AG08395 (cell line): ENCODE measurements at places on chromosomes 2 and 18.

GRCh38 chr2:158828378-158829164 lies 33.5 kb downstream of the DAPL1 start:
- DNase-seq, result no peak

GRCh38 chr2:25677877-25678276 lies 4.5 kb upstream of the DTNB start:
- DNase-seq, result no peak

DNA sequence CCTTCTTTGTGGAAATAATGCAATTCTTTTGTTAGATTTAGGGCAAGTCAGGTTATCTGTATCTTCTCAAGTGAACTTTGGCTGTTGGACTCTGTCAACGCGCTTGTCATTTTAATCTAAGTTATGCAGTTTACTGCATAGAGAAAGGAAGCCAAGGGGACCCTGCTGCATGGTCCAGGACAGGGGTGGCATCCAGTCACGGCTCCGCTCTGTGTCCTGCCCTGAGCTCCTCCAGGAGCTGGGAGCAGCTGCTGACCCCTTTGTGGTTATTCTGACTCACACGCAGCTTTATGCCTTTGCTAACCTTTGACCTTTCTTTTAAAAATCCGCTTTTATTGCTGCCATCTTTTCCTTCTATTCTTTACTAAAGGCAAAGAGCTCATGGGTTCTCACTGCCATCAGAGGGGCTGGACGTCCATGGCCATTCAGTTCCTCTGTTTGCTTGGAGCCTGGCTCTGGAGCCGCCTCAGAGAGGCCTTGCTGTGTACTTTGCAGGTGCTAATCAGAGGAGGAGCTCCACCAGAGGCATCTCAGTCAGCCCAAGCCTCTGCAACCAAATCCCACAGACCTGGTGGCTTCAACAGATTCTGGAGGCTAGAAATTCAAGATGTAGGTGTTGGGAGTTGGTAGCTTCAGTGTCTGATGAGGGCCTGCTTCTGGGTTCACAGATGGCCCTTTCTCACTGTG lies 39.3 kb downstream of the SNTG2 start:
- no peak for DNase-seq

DNA sequence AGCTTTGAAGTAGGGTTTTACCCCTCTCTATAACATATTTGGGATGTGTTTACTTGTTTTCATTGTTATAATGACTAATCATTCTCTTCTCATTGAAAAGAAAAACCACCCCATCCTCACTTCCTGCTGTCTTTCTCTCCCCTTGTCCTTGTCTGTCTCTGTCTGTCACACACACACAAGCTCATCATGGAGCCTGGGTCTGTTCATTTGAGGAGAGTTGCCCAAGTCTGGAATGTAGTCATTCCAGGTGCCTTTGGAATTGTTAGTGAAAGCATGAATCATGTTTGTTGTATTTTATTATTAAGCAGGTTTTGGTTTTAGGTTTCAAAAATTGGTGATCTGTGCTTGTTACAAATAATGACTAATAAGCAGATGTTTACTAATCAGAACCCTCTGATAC lies 133.5 kb upstream of the IL1R2 start:
- DNase-seq, result no peak

DNA sequence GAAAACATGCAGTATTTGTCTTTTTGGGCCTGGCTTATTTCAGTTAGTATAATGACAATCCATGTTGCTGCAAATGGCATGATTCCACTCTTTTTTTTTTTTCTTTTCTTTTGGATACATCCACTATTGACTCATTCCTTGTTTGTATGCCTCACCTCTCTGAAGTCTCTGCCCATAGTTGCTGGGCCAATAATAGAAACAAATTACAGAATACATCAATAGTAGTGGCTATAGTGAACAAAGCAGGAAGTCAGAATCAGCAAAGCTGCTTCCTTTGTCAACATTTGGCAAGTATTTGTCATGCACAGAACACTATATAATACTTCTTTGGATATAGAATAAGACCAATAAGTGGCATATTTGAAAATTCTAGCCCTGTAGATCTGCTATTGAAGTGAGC lies 609.7 kb downstream of the STK39 start:
- no peak for DNase-seq

DNA sequence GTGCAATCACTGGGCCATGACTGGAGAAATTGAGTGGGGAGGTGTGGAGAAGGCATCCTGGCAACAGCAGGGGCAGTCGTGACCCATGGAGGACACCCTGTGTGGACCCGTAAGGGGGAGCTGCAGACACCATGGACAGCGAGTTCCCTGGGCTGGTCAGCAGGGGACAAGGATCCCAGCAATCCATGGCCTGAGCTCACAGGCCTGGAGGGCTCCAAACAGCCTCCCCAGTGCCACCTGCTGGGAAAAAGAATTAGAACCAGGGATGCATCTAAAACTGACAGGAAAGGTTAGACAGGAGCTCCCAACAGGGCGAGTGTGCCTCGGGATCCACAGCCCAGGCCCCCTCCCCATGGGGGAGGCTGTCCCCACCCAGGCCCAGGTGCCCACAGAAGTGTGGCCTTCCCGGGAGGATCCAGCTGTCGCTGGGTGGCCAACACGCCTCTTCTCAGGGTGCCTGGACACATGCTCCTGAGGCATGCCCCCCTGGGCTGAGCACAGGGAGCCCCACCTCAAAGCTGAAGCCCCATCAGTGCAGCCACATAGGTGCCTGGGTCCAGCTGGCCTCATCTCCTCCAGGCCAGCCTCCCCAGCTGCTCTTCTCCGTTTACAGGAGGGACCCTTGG lies 20.5 kb upstream of the KIF1A start:
- peak; percentile 91 for DNase-seq

DNA sequence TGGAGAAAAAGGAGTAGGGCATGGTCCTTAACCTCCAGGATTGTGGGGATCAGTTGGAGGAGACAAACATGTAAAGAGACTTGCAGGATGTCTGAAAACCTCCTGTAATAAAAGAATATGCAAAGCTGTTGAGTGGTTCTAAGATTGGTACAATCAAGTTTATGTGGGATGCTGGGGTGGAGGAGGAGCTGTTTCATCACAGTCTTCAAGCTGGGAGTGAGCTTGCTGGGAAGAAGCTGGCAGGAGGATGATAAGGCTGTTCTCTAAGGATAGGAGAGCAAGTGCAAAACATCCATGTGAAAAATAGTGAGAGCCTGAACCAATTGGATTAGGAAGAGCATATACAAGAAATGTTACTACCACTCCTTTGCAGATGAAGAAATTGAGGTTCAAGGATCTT lies 161.9 kb upstream of the CRIM1 start:
- no peak for DNase-seq

DNA sequence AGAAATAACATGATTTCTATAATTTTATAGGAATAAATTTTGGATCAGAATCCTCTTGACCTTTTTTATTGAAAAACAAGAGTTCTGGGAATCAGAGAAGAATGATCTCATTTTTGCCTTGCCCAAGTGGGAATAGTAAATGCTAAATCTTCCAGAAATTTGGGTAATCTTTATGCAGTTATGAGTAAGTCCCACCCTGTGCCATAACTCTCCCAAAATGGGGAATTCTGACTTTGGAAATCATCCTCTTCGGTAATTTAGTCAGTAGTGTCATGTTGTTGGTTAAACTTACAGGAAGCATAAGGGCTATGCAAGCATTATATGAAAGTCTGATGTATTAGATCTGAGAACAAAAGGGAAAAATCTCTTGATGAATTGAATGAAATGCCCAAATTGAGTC lies 20.6 kb upstream of the ARHGAP28 start:
- no peak for DNase-seq

DNA sequence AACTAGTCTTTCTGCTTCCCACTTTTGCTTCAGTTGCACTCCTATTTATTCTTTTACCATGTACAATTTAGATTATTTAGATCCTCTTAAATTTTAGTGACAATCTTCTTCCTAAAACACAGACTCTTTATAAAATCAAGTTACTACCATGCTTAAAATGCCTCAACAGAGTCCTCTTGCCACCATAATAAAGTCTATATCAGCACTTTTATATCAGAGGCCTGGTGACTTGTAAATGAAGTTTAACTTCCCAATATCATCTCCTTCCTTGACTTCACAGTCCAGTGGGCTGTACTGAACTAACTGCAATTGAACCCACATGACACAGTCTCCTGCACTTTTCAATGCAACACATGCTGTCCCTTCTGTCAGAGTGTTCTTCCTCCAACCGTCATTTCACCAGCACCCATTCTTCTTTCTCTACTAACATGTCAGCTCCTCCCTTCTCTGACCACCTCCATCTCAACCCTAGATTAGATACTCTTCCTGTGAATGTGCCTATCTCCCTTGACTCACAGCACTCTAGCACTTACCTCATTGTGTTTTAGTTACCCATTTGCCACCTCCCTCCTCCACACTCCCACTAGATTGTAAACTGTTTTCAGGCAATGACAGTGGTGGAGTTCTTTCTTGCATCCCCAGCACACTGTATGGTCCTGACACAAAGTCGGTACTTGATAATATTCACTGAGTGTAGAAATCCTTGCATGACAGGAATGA lies 414.9 kb downstream of the SATB2 start:
- DNase-seq, result no peak

GRCh38 chr2:150971910-150972309 lies 289.8 kb downstream of the RBM43 start:
- DNase-seq, result no peak

DNA sequence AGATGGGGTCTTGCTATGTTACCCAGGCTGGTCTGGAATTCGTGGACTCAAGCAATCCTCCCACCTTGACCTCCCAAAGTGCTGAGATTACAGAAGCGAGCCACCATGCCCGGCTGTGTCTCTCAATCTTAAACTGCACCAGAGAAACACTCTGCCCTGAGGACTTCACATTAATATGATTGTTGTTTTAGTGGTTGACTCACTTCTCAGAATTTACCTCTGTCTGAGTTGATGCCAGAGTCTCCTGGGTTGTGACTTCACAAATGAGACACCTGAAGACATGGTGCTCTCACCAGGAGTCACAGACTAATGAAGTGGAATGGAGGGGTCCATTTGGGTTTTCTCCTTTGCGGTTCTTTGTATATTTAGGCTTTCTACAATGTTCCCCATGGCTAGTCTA lies 61.0 kb upstream of the TGIF1 start:
- DNase-seq, result no peak

- no peak for DNase-seq
Observed at GRCh38 chr2:177908182-177908581, 164.4 kb downstream of the PDE11A start.

GRCh38 chr2:44821500-44821899 lies 120.0 kb upstream of the SIX3 start:
- no peak for DNase-seq

GRCh38 chr18:70197026-70197425 lies 8.5 kb downstream of the RTTN start:
- DNase-seq, result peak; percentile 2

GRCh38 chr2:237482485-237482884 lies 4.6 kb upstream of the MLPH start:
- peak; percentile 68 for DNase-seq

GRCh38 chr2:211367293-211367692 lies 810.9 kb downstream of the CPS1 start:
- DNase-seq, result no peak

DNA sequence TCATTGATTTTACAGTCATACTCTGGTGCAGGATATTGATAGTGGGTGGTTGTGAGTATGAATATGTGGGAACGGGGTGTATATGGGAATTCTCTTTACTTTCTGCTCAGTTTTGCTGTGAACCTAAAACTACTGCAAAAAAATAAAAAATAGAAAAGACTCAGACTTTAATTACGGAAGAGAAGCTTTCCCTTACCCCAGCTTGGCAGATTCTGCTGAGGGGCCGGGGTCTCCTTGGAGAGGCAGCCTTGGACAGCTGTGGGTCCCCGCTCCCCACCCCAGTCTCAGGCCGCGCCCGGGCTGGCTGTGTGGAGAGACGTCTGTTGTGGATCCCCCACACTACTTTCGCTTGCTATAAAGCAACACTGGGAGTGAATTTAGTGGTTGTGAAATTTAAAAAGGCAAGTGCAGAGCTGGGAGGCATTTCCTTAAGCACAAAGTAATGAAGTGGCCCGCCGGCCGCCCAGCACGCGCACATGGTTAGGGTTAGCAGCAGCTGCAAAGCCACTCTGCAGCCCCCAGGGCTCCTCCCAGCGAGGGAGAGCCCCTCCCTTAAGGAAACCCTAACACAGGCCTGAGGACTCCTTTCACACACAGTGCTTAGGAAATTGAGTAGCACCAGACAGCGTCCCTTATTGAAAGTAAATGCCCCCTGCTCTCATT lies 102.4 kb downstream of the DDX1 start:
- DNase-seq, result no peak

GRCh38 chr2:176514276-176514675 lies 245.0 kb downstream of the MTX2 start:
- DNase-seq, result no peak

DNA sequence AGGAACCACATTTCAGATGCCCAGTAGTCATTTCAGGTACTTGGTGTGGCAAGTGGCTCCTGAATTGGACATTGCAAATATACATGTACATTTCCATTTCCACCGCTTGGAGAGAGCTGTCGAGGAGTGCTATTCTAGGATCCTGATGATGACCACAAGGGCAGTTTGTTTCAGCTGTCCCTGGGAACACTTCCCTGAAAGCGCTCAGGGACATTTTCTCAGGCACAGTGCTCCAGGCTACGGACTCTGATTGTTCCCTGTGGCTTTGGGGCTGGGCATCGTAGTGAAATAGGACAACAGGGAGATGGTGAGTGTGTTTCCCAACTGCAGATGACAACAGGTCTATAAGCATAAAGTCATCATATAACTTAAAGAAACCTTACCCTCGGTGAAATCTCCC lies 3.1 kb downstream of the DBI start:
- DNase-seq, result no peak

GRCh38 chr2:170324640-170325046 lies 146.7 kb downstream of the MYO3B start:
- peak; percentile 44 for DNase-seq

DNA sequence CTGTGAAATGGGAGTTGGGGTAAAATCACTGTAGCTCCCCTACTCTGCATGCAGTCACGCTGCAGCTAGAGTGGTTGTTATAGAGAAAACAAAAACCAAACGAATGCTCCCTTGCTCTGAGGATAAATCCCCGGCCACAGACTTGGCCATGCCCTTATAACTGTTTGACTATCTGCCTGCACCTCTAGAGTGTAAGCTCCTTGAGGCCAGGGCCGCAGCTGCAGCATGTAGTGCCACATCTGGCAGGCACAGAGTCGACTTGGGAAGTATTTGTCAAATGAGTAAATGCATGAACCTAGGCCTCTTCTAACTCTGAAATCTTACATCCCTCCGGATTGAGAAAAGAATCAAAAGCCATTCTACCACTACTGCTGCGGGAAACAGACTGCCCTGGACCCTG lies 35.9 kb downstream of the KCNIP3 start:
- DNase-seq, result no peak
